IMR-90 (cell line): ENCODE measurements at places on chromosomes 2 and 18. TPM values are rescaled to one million over a fixed set of nuclear protein-coding genes. Genes with fewer than 3 reads are reported as not detected.

DNA sequence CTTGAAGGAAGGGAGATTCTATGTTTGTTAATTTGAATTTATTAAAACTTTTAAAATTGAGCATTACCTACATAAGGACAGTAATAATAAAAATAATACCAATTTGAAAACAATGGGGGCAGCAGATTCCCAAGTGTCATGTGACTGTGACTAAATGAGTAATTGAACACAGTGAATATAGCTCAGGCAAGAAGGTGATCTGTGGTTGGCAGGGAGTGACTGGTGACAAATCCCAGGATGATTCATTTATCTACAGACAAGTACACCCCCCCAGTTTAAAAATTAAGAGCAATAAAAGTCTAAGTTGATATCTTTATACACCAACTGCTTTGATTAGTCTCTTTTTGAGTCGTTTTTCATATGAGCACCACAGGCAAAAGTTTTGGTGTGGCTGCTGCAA is 299.5 kb downstream of the ARHGAP15 start:
- peaks cover 3% of the 10 kb centered on the region for H3K4me1 ChIP-seq
- H3K36me3 ChIP-seq: no peaks in the 10 kb centered on the region
- no peak for DNase-seq
- H3K27me3 ChIP-seq: no peaks in the 10 kb centered on the region

DNA sequence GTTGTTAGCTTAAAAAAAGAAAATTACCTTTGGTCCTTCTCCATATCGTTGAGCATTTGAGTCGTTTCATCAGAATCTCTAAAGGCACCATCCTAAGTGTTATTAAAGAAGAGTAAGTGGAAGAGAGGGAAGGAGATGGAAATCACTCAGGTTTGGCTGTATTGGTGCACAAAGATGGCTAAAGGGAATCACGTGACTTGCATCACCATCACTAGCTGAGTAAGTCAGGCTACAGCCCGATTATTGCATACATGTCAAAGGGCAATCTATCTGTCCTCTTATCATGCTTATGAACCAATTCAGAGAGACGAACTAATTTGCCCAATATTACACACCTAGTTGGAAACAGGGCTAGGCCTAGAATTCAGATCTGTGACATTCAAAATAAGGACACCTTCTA is 137.6 kb downstream of the CMPK2 start:
- no peaks in the 10 kb centered on the region for H3K27me3 ChIP-seq
- no peak overlapping the region for H3K27ac ChIP-seq

- no peaks in the 10 kb centered on the region for H3K36me3 ChIP-seq
- H3K27me3 ChIP-seq: no peaks in the 10 kb centered on the region
- H3K27ac ChIP-seq: peak overlapping the region; percentile 77; the same call in 1 of the 2 replicates
These were observed 302.1 kb downstream of the HRH4 start for GRCh38 chr18:24762511-24762910.

DNA sequence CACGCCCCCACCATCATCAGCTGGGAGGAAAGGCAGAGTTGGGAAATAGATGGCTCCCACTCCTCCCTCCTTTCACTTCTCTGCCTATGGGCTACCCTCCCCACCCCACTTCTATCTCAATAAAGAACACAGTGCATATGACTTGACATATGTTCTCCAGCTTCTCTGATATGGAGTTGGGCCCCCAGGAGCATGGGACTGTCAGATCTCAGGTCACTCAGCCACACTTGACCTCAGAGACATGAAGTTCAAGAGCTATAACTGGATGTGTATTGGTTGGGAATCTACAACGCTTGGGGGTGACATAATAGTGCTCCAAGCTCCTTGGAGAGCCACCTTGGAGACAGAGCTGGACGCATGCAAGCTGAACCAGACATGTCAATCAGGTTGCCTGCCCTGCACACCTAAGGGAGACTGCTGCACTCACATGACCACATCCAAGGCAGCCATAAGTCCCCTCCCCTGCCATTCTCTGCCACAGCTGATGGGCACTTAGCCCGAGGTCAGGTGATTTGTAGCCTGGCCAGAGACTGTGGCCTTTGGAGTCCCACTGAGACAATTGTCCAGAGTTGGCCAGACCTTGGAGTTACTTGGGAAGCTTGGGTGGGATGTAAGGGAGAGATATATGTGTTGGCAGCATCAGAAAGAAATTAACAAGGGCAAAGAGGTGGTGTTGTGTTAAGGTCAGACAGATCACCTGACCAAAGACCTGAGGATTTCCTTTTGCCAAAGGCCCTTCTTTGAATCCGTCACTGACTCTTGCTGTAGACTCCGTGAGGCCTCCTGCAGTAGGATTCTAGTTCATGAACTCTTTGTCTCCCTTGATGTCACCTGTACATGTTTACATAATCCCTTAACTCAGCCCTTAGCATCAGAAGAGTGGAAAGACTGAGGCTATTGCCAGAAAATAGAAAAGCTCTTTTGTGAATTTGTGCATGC is 3.7 kb downstream of the INHA start:
- peaks cover 13% of the 10 kb centered on the region for H3K4me1 ChIP-seq
- H3K36me3 ChIP-seq: no peaks in the 10 kb centered on the region
- no peak overlapping the region for H3K4me3 ChIP-seq
- H3K27me3 ChIP-seq: peaks cover 14% of the 10 kb centered on the region

DNA sequence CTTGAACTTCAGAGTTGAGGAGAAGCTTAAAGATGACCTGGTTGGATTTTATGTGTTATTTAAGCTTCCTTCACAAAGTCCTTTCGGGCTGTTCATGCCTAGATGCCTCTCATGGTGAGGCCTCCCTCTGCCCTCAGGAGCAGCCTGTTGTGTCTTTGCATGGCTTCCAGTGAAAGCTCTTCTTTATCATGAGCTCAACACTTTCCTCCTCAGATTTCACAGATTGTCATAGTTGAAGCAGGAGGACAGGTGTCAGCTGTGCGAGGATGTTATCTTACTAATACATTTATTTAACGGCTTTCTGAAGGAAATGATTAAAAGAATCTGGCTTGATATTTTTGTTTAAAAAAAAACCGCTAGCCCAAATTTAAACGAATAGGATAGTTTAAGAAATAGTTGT is 48.8 kb upstream of the ITSN2 start:
- H3K27ac ChIP-seq: no peak overlapping the region
- no peaks in the 10 kb centered on the region; the same call in 1 of the 2 replicates for H3K4me1 ChIP-seq
- no peak for DNase-seq
- H3K4me3 ChIP-seq: no peak overlapping the region

GRCh38 chr2:43183743-43184142 is 42.7 kb downstream of the ZFP36L2 start:
- no peak for DNase-seq
- H3K4me1 ChIP-seq: peaks cover 5% of the 10 kb centered on the region
- no peaks in the 10 kb centered on the region for H3K27me3 ChIP-seq
- no peaks in the 10 kb centered on the region for H3K36me3 ChIP-seq

GRCh38 chr2:29420999-29421782 is 306.0 kb downstream of the CLIP4 start:
- H3K36me3 ChIP-seq: no peaks in the 10 kb centered on the region
- no peak overlapping the region for H3K4me3 ChIP-seq
- DNase-seq: peak; percentile 40
- peaks cover 4% of the 10 kb centered on the region for H3K27me3 ChIP-seq
- no peak overlapping the region for H3K27ac ChIP-seq

DNA sequence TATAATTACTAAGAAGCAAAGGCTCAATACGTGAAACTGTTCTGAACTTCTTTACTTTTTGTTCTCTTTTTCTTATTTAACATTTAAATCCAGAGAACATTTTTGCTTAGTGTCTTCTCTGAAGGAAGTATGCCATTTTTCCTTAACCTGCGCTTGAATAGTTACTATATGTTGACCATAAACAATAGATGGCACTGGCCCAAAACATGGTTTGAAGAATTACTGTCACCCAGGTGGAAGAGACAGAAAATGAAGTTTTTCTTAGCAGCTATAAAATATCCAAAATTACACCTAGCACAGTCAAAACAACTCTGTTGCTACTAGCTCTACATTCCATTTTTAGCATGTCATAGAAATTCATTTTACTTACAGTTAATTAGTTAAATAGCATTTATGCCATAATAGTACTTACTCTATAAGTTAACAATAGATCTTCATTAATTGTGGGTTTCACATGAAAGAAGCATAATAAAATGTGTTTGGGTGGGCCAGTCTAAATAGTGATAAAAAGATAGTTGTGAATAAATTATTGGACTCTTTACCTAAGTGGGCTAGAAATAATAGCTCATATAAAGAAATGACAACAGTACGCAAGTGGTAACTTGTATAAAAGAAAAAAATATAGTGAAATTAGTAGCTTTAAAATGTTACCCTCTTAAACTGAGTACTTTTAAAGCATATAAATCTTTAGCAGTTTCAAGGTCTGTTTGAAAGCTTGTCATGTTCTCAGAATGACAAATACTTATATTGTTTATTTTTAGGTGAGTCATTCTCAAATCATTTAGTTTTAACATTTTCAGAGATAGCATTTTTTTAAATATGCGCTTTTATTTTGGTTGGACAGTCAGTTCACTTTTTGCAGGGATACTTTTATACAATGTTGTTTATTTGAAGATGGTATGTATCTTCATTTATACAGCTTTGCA is 3.7 kb downstream of the ETAA1 start:
- H3K36me3 ChIP-seq: peaks cover 9% of the 10 kb centered on the region; the same call in 1 of the 2 replicates
- H3K4me1 ChIP-seq: no peaks in the 10 kb centered on the region; the same call in 1 of the 2 replicates
- peak; percentile 71 for DNase-seq

- no peaks in the 10 kb centered on the region; the same call in 1 of the 2 replicates for H3K4me1 ChIP-seq
- no peaks in the 10 kb centered on the region for H3K27me3 ChIP-seq
- no peak overlapping the region for H3K4me3 ChIP-seq
- no peak for DNase-seq
These were observed 55.2 kb upstream of the NRP2 start for GRCh38 chr2:205627085-205627484.

DNA sequence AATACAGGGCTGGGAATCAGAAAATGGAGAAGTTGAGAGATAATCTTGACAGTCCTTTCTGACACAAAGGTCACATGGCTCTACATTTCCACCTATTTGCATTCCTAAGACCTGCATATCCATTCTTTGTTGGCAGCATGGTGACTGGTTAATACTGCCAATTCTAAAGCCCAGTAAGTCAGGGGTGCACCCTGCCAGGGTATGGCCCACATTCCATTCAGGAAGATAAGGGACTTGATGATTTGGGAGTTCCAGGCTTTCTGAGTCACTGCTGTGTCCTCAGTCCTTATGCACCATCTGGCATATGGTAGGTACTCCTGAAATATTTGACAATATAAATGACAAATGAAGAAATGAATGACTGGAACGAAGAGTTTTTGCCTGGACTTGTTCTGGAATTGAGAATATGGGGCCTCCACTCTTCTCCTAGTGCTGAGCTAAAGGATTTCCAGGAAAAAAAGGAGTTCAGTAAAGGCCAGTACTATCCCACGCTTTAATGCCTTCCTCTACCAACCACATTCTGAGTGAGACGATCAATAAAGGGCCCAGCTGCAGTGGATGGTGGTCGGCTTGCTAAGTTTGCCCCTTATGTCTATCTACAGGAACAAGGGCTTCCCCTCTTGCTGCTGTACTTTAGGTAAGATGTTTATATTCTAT is 31.7 kb upstream of the EIF2AK3 start:
- peak; percentile 5 for DNase-seq
- peak overlapping the region; percentile 95 for H3K27ac ChIP-seq
- H3K27me3 ChIP-seq: no peaks in the 10 kb centered on the region

The YES1 gene
- 14.2 and 16.7 TPM in 2 replicates for polyA plus RNA-seq

The CFAP65 gene
- not detected in 2 replicates for polyA plus RNA-seq

The SULT1C4 gene
- polyA plus RNA-seq: 0.27 and 0.50 TPM in 2 replicates

The LIMS1 gene
- polyA plus RNA-seq: 51.8 and 59.1 TPM in 2 replicates

The LMAN1 gene
- polyA plus RNA-seq: 74.1 and 83.1 TPM in 2 replicates

The CAPN10 gene
- polyA plus RNA-seq: 20.9 and 27.4 TPM in 2 replicates

The EPAS1 gene
- 103 and 120 TPM in 2 replicates for polyA plus RNA-seq

The GCG gene
- not detected in 2 replicates for polyA plus RNA-seq

The FOXD4L1 gene
- not detected in 2 replicates for polyA plus RNA-seq
